ENCODE measurements at places on chromosomes 6 and 20.

- DNase-seq, result no peak
Observed at GRCh38 chr6:158152659-158153058, 15.4 kb downstream of the SERAC1 start.

DNA sequence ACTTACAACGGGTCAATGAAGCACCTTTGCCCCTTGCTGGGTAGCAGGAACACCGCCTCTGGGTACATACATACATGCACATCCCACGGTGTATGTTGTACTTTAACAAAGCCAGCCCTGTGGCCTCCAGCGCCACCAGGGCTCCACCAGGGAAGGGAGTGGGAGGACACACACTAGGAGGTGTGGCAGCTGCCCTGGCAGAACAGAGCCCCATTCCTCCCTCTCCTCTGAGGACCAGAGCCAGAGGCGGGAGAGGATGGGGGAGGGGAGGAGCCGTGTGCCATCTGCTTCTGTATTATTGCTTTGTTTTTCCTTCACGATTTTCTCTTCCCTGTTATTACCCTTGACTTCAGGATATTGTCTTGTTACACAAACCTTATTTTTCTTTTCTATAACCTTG, 105.8 kb upstream of the TRAF3IP2 start:
- DNase-seq, result no peak

- DNase-seq, result no peak
Observed at GRCh38 chr20:54025251-54025771, 45.1 kb downstream of the BCAS1 start.

GRCh38 chr6:167730441-167730840, 96.3 kb upstream of the AFDN start:
- no peak for DNase-seq

DNA sequence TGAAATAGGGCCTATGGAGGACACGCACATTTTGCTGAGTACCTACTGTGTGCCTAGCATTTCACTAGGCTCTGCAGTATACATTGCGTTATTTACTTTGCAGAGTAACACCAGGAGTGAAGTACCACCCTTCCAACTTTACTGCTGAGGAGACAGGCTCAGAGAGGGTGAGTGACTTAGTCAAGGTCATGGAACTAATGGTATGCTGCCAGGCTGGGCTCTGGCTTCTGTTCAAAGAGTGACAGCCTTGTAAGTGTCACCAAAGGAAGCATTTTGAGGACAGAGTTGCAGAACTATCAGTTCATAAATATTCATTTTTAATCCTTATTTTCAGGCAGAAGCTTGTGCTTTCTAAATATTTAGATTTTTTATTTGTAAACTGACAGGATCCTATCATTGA, 754.9 kb upstream of the CHD6 start:
- DNase-seq, result no peak

- no peak for DNase-seq
Observed at GRCh38 chr6:38233161-38233791, 406.5 kb downstream of the BTBD9 start.

- DNase-seq, result no peak
Observed at GRCh38 chr6:31727717-31728671, 1.1 kb downstream of the DDAH2 start.

- DNase-seq, result no peak
Observed at GRCh38 chr20:57587278-57587988, 26.5 kb downstream of the PCK1 start.

DNA sequence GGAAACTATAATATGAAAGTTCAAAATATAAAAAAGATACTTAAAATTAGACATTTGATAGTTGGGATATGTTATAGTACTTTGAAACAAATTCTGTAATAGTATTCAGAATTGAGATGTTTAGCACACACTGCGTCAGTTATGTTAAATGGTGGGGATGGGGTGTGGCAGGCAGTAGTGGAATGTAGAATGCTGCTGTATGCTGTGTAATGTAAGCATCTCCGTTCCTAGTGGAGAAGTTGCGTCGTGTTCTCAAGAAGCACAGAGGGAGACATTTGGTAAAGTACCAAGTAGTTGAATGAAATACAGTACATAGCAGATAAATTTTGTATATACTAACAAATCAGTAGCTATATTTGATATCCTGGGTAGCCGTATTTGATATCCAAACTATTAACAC, 192.4 kb downstream of the ZFAND3 start:
- no peak for DNase-seq

DNA sequence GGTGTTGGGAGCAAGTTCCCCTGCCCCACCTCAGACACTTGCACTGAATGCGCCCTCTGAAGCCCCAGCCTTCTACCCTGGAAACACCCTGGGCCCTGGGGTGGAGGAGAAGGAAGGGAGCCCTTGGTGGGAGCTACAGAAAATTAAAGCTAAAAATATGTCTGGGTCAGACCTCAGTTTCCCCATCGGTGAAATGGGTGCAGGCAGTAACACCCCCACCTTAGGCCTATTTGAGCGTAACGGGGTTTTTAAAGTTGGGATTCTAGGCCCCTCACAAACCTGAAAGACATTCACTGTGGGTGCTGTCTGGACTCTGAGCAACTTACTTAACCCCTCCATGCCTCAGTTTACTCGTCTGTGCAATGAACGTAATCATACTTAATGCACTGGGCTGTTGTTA, 19.3 kb upstream of the CDH22 start:
- DNase-seq, result no peak

DNA sequence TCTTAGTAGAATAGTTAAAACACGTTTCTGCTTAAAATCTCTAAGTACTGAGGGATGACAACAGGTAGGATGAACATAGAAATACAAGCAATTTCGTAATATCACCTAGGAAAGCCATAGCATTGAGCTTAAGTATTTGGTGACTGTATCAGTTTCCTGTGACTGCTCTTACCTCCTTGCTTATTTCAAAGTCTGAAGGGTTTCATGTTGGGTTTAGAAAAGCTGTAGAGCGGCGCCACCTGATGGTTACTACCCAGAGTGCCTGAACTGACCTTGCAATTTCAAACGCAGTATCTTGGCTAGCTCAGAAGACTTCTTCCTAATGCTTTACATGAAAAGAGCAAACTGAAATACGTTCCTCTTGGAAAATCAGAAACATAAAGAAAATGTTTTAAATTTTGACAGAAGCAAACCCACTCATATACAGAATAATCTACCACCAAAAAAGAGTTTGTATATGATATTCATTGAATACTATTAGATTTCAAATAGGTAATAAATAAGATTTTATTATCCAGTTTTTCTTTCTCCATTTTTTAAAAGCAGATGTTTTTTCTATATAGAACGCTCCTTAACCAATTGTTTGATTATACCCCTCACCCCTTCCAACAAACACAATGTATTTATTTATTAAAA, 82.3 kb upstream of the RIPOR2 start:
- peak; percentile 87 for DNase-seq

DNA sequence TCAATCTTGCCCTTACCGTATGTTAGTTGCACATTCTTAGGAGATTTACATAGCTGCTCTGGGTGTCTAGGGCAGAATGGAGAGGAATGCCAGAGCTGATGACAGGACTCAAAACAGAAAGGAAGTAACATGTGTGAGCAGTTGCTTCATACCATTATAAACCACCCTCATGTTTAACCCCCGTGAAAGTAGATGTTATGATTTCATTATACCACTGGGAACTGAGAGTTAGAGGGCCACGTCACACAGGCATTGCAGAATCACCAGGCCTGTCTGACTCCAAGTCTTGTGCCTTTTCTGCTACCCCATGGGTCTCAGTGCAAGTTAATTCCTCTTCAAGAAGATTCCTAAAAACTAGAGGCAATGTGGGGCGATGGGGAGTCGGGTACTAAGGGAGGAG, 23.5 kb upstream of the SIM1 start:
- DNase-seq, result peak; percentile 15

GRCh38 chr6:26086211-26086610, 1.0 kb upstream of the HFE start:
- DNase-seq, result no peak

GRCh38 chr6:119934816-119935215, 585.3 kb upstream of the MAN1A1 start:
- peak; percentile 36 for DNase-seq

DNA sequence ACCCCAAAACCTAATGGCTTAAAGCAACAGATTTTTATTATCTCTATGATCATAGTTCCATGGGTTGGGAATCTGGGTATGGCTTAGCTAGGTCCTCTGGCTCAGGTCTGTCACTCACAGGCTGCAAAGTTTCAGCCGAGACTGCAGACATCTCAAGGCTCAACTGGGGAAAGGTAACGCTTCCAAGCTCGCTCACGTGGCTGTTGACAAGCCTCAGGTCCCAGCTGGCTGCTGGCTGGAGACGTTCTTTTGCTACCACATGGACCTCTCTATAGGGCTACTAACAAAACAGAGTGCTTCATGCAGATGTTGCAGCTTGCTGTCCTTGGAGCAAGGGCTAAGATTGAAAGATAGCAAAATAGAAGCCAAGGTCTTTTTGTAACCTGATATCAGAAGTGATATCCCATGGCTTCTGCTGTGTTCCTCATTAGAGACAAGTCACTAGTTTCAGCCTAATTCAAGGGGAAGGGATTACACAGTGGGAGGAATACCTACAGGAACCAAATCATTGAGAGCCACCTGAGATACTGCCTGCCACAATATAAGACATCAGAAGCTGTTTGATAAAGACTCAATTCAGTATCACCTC, 6.6 kb downstream of the HTR1E start:
- no peak for DNase-seq

GRCh38 chr6:54981276-54981609, 134.7 kb downstream of the FAM83B start:
- no peak for DNase-seq

GRCh38 chr6:156017838-156018237, 562.2 kb upstream of the NOX3 start:
- DNase-seq, result no peak

GRCh38 chr20:56552911-56553629, 20.0 kb downstream of the FAM209B start:
- peak; percentile 19 for DNase-seq

GRCh38 chr20:37933786-37934633, 31.1 kb downstream of the VSTM2L start:
- no peak for DNase-seq

- no peak for DNase-seq
Observed at GRCh38 chr6:147281895-147282565, 77.8 kb downstream of the STXBP5 start.

Data from suppressor macrophage treated with lipopolysaccharide for 4 hours (primary cell).